ENCODE measurements at places on chromosomes 1 and 21.

- no peak for DNase-seq
Observed at GRCh38 chr1:23563003-23563402, 3.7 kb upstream of the ID3 start.

- DNase-seq: no peak
Observed at GRCh38 chr1:88612773-88613172, 71.3 kb upstream of the PKN2 start.

- no peak for DNase-seq
Observed at GRCh38 chr21:38898422-38899096, 92.8 kb downstream of the ETS2 start.

- DNase-seq: no peak
Observed at GRCh38 chr1:170010443-170010842, 64.1 kb downstream of the KIFAP3 start.

Measured in ascending aorta (tissue), 2 donors.